ENCODE measurements at places on chromosomes 7 and 10.
A peak's percentile ranks its signal among the peaks of the same experiment; 100 is the strongest.

- DNase-seq: no peak
These were observed 132.9 kb downstream of the CHN2 start for GRCh38 chr7:29327455-29327854.

DNA sequence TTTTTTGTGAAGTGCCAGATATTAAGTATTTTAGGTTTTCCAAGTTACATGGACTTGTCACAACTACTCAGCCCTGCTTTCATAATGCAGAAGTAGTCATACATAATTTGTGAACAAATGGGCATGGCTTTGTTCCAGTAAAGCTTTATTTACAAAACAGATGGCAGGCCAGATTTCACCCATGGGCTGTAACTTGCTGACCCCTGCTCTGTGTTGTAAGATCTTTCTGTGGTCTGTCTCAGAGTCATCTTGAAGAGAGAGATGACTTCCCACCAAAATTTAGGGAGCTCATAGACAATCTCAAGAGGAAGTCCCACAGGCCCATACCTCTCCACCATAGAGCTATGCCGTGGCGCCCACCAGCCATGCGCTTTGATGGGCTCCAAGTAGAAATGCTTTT lies 616.1 kb downstream of the LRMDA start:
- no peak for DNase-seq

DNA sequence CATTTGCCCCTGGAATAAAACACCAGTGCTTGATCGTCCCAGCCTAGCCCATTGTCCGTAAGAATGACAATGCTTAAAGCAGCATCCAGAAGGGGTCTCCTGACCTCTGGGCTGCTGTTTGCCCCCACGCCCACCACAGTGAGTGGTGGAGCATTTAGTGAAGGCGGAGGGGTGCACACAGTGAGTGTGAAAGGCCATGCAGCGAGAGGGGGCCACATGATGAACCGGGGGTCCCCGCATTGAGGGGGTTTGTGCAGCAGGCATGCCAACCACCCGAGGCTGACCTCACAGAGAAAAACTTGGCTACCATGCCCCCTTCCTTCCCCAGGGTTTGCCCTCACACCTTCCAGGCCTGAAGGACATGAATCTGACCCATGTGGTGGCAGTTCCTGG lies 28.4 kb downstream of the CPXM2 start:
- no peak for DNase-seq

DNA sequence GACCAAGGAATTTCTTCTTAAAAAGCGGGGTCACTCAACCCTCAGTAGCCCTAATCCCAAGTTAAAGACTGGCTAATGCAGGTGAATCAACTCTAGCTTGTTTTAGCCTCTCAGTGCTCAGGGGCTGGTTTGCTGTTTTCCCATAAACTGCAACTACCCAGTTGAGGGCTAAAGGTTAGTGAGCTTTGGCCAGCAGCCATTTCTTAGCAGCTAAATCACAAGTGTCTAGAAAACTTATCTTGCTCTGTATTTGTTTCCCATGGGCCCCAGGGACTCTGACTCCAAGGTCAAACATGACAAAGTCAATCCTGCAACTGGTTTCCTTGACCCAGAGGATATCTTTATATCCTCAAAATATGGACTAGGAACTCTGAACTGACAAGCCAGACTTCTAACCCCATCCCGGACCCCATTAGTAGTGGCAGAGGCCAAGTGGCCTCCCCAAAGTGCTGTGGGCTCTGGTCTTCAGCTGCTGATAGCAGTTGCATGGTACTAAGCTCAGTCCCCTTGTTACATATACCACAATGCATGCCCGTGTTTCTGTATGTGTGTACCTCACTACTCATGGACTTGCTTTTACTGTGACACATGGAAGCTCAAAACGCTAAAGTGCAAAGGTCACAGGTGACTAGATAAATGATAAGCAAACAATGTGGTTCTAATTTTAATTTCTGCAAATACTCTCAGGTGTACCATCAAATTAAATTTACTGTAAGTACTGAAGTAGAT lies 793.0 kb upstream of the IGFBP3 start:
- no peak for DNase-seq

- peak; percentile 3 for DNase-seq
These were observed 133.0 kb upstream of the ZNF32 start for GRCh38 chr10:43781480-43782361.

- no peak for DNase-seq
These were observed 11.7 kb downstream of the C1QL3 start for GRCh38 chr10:16509996-16510395.

DNA sequence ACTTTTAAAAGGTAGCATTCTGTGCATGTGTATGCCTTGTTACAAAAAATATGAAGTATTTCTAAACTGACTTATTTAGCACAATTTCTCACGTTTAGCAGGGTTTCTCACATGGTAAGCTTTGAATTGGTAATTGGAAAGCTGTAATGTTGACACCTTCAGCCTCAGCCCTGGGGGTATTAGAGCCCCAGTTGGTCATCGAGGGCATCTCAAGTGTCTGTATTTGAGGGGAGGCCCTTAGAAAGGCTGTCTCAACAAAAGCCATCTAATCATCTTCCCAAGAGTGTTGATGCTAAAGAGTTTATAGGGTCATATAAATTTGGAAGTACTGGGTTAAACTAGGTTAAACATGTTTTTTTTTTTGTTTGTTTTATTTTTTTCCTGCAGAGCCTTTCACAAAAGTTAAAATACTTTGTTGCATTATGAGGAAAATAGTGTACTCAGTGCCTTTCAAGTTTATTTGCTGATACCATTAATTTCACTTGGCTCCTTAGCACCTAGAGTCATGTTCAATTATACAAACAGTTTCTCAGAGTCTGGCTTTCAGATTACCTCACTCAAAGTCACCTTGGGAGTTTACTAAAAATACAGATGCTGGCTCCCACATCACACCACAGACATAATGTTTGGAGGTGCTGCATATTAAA lies 134.0 kb downstream of the CD36 start:
- no peak for DNase-seq

DNA sequence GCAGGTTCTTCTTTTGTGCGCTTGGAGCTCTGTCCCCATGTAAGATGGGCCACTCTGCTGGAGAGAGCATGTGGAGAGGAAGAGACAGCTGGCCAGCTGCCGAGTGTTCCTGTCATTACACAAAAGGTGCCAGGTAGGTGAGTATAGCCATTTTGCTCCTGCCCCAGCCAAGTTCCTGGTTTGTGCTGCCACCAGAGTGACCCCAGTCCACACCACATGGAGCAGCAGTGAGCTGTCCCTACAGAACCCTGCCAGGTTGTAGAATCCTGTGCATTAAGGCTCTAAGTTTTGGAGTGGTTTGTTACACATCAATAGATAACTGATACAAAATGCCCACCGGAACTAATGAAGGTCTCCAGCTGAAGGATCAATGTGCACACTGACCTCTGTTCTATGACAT lies 84.6 kb upstream of the GHITM start:
- no peak for DNase-seq

- no peak for DNase-seq
These were observed 45.0 kb downstream of the DENND2A start for GRCh38 chr7:140595468-140596092.

- no peak for DNase-seq
These were observed 17.1 kb downstream of the CHST3 start for GRCh38 chr10:71981015-71981875.

- no peak for DNase-seq
These were observed 29.1 kb downstream of the BMPER start for GRCh38 chr7:33934391-33934790.

GRCh38 chr7:29915481-29916215 lies 74.0 kb downstream of the SCRN1 start:
- DNase-seq: peak; percentile 34

DNA sequence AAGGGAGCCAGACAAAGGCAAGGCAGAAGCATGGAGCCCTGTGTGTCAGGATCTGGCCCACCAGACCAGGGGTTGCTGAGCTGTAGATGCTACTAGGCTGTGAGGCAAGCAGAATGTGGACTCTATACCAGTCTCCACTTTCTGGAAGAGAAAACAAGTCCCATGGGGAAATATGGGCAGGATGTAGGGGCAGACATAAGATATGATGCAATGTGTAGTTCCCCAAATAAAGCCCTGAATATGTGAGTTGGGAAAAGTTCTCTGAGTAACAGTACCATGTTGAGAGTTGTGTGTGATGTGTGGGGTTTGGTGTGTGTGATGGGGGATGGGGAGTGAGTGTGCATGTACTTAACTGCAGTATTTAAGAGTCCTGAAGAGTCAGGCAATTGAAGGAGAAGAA lies 62.3 kb downstream of the NPSR1 start:
- DNase-seq: no peak

GRCh38 chr7:31418928-31419327 lies 78.4 kb upstream of the NEUROD6 start:
- DNase-seq: no peak

- DNase-seq: no peak
These were observed 42.5 kb upstream of the INPP5A start for GRCh38 chr10:132494866-132495630.

DNA sequence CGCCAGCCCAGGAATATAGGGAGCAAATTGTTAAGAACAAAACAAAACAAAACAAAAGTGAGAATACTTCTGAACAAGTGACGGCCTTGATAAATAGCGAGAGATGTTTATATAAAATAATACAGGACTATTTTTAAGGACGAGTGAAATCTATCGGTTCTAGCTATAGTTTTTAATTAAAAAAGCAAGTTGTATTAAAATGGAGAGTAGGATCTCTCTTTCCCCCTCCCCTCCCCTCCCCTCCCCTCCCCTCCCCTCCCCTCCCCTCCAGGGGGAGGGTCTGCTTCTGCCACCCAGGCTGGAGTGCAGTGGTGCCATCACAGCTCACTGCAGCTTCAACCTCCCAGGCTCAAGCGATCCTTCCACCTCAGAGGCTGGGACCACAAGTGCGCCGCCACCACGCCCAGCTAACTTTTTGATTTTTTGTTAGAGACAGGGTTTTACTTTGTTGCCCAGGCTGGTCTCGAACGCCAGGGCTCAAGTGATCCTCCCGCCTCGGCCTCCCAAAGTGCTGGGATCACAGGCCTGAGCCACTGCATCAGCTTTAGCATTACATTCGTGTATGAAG lies 440 bp upstream of the TCAF1 start:
- DNase-seq: no peak

DNA sequence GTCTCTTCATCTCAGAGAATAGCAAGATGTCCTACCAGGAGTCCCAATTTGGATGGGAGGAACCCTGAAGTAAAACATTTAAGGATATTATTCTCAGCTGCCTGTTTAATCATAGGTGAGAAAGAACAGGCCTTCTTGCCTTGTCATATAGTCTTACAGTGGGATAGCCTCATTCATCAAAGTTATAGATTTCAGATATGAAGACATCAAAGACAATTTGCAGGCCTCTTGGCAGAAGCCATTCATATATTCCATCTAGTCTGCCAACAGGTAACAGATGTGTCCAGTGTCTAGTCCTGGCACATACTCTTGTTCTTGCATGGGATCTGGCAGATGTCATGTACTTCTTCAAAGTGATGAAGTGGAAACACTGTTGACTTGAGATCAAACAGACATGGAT lies 601.3 kb upstream of the GHITM start:
- DNase-seq: no peak

DNA sequence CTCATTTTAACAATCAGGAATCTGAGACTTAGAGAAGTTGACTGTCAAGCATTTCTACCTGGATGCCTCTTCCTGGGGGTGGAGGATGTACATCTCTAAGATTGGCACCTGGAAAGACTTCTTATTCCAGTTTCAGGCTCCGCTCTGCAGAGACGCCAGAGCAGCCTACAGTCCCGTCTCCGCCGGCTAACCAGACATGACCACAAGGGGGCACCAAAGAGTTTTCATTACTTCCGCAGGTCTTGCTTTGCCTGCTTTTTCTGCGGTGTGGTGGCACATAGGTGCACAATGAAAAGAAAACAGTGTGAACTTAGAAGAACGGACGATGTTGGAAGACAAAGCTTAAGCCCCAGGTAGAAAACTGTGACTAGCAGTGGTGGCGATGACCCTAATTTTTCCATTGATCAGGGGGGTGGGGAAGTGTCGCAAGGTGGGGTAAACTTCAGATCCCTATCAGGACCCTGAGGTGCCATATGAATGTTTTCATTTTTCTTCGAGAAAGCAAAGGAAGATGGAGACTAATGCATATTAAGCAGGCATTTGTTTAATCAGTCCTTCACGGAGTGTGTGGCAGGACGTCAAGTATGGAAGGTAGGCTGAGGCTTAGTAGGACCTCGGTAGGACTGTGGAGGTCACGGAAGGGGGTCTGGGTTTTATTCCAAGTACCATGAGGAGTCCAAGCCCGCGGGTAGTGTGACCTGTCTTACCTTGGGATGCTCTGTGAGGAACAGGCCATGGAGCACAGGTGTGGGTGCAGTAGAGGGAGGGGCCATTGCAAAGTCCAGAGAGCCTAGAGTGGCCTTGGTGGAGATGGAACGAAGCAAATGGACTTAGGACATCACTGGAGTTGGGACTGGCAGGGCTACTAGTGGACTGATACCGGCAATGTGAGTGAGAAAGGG lies 60.1 kb upstream of the SORCS3 start:
- DNase-seq: peak; percentile 73

DNA sequence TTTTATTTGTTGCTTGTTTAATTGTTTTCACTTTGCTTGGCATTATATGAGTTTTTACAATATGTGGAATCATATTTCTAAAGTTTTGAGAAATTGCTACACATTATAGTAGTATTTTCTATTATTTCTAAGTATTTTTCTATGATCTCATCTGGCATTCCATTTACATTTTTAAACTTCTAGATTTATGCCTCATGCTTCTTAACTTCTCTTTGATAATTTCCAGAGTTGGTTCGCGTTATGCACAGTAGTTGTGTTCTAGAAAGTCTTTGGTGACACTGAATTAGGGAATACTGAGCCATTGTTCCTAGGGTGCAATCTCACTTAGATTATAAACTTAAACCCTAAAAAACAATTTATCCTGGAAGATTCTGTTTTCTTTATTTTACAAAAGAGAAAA lies 129.2 kb downstream of the GNAI1 start:
- no peak for DNase-seq

GRCh38 chr10:14858338-14858960 lies 20.2 kb upstream of the SUV39H2 start:
- no peak for DNase-seq

- DNase-seq: peak; percentile 72
These were observed 502.8 kb downstream of the PHTF2 start for GRCh38 chr7:78301407-78301806.

GRCh38 chr10:43945094-43945730 lies 296.5 kb upstream of the ZNF32 start:
- DNase-seq: no peak
